DMS53 (cell line): ENCODE measurements at places on chromosomes 7 and 10.

DNA sequence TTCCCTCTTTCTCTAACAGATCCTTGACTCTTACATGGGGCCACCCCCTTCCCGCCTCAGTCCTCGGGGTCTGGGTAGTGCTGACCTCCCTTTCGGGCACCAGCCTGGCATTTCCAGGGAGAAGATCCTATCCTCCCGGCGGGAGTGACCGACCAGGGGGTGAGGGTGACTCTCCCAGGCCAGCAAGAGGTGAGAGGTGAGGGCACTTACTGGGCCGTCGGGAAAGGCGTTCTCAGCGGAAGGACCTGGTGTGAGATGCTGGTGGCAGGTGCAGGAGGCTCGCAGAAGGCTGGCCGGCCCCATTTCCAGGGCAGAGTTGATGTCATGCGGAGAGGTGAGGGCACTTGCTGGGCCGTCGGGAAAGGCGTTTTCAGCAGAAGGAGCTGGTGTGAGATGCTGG, 4.2 kb upstream of the FOXL3 start:
- no peak for DNase-seq

DNA sequence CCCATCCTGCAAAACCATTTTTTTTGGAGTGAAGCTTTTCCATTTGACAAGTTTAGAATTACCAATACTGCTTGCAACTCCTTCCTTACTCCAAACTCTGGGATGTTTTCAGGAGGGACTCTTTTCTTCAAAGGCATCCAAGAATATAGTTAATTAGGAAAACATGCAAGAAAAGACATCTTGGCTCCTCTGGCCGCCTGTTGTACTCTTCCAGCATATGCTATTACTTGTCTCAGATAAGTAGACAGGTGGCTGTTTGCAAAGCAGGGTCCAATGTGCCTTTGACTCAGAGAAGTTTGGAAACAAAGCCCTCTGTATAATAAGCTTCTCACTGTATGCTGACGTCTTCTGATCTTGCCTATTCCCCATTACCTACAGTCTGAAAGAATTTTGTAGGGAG, 746.5 kb downstream of the AUTS2 start:
- DNase-seq = no peak

GRCh38 chr7:87784424-87784823, 91.7 kb downstream of the SLC25A40 start:
- peak; percentile 23 for DNase-seq

- peak; percentile 21 for DNase-seq
Measured at GRCh38 chr7:148556892-148557291, 33.7 kb upstream of the C7orf33 start.

DNA sequence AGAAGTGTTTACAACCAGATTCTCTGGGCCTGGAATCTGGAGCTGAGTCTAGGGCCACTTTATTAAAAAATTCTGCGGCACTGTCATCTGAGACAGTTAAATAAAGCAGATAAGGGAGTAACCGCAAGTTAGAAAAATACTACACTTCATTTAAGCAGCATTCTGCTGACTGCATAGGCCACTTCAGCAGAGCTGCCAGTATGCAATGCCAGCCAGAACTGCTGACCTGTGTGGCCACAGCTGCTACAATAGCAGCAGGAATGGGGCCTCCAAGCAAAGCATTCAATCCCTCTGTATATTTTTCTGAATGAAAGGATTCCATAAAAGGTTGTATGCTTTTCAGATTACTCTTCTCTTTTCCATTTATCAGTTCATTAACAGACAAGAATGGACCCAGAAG, 136.0 kb downstream of the COL28A1 start:
- DNase-seq = no peak

DNA sequence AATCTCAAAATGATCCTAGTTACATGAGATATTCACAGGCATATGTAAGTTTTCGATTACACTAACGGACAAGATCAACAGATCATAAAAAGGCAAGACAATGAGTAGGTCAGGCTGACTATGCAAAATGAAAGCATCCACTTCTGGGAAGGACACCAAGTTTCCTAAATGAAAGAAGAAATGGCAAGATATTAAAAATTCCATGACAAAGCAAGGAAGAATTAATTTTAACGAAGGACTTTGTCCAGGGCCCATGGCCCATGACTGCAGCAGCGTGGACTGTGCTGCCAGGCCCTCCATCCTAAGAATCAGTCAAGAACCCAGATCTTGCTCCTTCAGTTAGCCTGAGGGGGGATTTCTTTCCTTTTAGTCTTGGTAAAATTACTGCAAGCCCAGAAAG, 182.4 kb upstream of the FRMD4A start:
- no peak for DNase-seq

- DNase-seq = peak; percentile 96
Measured at GRCh38 chr10:133614830-133615580, 11.6 kb downstream of the FRG2B start.

GRCh38 chr7:80379034-80379982, 132.6 kb downstream of the GNAT3 start:
- no peak for DNase-seq

GRCh38 chr10:132610071-132610701, 72.6 kb downstream of the INPP5A start:
- no peak for DNase-seq

GRCh38 chr7:101725921-101726320, 91.5 kb upstream of the CUX1 start:
- DNase-seq = no peak

- no peak for DNase-seq
Measured at GRCh38 chr7:44401692-44402091, 76.3 kb upstream of the CAMK2B start.

DNA sequence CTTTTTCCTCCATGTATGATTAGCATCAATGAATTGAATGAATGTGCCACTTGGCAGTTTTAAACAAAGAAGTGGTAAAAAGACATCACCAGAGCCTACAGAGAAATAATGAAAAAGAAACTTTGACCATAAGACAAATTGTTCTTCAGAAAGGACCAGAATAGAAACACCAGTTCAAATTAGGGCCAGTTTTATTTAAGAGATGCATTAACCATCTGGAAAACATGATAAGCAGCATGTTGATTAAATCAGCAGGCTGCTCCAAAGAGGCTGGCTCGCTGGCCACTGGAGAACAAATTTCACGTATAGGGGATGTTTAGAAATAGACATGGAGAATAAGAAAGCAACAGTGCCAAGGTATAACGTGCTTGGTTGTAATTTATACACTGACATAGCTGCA, 242.3 kb upstream of the AOAH start:
- DNase-seq = no peak

DNA sequence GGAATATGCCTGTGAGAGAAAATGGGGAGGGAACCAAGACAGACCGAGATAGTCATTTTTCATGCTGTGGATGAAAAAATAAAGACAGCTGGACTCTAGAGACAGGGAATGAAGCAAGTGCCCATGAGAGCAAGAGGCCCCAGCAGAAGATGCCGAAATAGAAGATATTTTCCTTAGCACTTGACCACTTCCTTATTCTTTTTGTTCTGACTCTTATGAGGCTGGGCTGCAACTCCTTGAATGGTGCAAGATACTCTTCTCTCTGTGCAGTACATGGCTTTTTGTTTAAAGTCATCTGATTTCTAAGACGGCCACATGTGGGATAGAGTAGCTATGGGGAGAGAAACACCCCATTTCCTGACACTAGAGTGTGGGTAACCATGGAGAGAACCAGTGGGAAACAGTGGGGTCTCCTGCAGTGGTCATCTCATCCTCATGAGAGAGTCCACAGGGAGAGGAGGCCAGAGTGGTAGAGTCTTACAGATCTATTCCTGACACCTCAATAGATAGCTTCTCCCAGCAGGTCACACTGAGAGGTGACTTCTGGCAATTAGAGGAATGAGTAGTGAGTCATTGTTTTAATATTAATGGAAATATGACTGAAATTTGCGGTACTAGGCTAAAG, 18.0 kb upstream of the VCL start:
- DNase-seq = no peak

GRCh38 chr7:22378199-22378980, 21.4 kb upstream of the RAPGEF5 start:
- DNase-seq = peak; percentile 31

DNA sequence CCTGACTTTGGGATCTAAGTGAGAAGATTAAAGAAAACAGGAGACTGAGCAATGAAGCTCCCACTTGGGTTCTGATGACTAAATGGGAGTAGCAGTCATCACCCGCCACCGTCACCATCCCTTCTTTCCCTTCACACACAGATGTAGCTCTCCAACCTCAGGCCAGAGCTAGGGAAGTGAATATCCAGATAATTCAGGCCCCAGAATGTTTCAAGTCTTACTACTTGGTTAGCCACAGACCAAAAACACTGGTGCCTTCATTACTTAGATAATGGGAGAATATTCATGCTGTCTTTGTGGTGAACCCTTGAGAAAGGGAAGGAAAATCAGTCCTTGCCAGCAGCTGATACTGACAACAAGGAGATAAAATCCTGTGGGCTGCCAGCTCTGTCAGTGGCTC, 100.7 kb downstream of the OSBPL3 start:
- no peak for DNase-seq

GRCh38 chr10:102775935-102776669, 32.4 kb downstream of the WBP1L start:
- no peak for DNase-seq

DNA sequence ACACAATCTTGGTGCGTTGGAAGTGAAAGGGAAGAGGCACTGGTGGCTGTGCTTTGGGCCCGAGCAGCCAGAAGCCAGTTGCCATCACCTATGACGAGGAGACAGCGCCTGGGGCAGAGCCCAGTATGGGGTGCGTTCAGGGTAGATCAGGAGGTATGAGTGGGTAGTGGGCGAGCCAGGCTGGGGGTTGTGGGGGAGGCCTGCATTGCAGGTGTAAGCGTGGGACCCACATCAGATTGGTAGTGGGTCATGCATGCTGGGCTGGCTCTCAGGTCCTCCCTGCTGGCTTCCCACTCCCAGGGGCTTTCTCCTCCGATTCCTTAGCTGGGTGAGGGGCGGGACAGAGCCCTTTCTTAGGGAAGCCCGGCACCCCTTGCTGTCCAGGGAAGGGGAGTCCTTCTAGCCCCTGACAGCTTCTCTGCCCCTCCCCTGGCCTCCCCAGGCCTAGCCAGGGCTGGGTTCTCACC, 445 bp upstream of the PVRIG start:
- DNase-seq = no peak

- no peak for DNase-seq
Measured at GRCh38 chr10:72265508-72265907, 8.2 kb upstream of the DDIT4 start.

GRCh38 chr7:128427289-128427891, 17.6 kb upstream of the IMPDH1 start:
- peak; percentile 90 for DNase-seq

DNA sequence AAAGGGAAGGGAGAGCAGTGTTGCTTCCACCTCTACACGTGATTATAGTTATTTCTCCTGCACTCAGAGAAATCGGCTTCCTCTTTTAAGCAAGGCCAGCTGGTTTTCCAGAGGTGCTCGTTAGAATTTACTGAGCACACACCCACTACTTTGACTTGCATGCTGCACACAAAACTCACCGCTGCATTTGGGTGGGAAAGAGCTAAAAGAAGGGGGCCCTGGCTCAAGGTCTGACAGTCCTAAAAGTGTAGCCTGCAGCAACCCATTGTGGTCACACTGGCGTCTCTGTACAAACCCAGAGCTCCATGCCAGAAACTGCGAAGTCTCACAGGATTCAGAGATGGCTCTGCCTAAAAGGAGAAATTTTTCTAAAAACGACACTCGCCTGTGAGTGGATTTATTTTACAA, 133.7 kb downstream of the SLC25A13 start:
- no peak for DNase-seq

DNA sequence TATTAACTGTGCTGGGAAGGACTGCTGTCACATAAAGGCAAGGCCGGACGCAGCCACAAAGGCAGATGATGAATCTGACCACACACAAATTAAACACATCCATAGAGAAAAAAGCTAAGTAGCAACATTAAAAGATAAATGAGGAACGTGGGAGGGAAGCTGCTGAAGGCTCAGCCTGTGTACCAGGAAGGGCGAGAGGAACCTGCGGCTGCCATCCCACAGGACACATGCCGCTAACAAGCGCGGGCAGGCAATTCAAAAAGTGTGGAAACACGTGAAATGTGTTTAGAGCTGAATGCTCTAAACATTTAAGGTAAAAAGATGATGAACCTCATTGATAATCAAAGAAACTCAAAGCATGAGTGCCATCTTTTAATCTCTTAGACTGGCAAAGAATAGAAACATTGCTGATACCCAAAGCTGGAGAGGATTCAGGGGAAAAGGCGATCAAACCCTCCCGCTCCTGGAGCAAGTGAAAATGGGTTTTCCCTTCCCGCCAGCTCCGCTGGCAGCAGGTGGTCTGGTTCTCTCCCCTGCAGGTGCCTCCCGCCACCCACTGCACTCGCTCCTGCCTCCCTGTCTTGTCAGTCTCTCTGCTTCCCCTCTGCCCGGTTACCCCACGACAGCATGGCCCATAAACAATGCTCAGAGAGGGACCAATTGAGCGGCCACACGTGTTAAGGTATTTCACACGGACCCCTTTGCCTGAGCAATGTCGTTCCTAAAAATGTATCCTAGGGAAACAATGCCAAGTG, 4.2 kb downstream of the STK32C start:
- no peak for DNase-seq

DNA sequence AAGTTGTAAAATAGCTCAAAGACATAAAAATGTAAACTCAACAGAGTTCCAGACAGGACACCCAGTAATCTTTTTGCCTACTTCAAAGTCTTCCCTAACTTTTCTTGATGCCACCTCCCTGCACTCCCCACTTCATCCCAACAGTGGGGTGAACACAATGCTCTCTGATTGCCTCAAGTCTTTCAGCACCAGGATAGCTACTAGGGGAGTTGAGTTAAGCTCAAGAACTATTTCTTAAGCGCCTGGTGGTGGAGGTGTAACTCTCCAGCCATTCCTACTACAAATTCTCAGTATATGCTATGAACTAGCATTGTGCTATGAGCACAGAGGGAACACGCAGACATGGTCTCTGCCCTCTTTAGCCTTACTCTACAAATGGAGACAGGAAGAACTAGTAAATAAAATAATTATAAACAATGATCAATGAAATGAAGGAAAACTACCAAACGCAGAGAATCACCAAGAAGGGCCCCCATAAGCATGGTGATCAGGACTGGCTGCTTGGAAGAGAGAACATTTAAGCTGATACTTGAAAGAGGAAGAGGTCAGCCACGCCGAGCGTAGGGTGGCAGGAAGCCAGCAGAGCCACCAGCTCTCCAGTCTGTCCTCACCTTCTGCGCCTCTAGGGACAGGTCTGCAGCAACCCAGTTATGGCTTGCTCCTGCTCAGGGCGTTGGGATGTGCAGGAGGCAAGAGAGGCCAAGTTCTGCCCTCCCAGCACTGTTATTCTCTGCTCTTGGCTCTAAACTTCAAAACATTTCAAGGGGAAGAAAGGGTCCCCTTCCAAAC, 16.7 kb upstream of the FRA10AC1 start:
- no peak for DNase-seq

DNA sequence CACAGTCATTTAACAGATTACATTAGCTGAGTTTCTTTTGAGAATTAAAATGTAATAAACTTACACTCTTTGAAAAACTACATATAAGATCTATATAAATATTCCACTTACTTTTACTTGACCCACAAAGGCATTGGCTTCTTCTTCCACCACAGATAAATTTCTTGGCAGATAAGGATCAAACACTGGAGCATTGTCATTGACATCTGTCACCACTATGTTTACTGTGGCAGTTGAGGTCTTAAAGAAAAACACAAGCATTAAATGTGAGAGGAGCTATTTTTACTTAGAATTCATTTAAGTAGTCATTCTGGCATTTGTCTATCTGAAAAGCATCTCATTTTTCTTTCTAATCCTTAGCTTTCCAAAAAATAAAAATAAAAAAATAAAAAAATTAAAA, 734.4 kb downstream of the PCDH15 start:
- peak; percentile 7 for DNase-seq

GRCh38 chr10:71622154-71622526, 97.4 kb downstream of the C10orf105 start:
- DNase-seq = no peak

GRCh38 chr10:109894516-109894915, 28.8 kb downstream of the XPNPEP1 start:
- DNase-seq = no peak
